Esophagus (tissue), 2 donors: ENCODE measurements at places on chromosomes 11 and 22. TPM values are rescaled to one million over a fixed set of nuclear protein-coding genes. Genes with fewer than 3 reads are reported as not detected.

Gene NF2
- polyA plus RNA-seq: 7.5 TPM

Gene RIBC2
- polyA plus RNA-seq: 1.3 TPM

Gene MCHR1
- 0.01 TPM for polyA plus RNA-seq

Gene PLEKHA7
- 46.0 TPM for polyA plus RNA-seq

Gene MRGPRE
- polyA plus RNA-seq: not detected

Gene TRPC6
- 1.4 TPM for polyA plus RNA-seq

Gene ATM
- 6.6 TPM for polyA plus RNA-seq

Gene GAB2
- 6.6 TPM for polyA plus RNA-seq

Gene C11orf97
- not detected for polyA plus RNA-seq

Gene OR52N5
- polyA plus RNA-seq: not detected

Gene MOGAT2
- polyA plus RNA-seq: not detected

Gene TMEM121B
- 0.19 TPM for polyA plus RNA-seq

Gene LTO1
- 15.0 TPM for polyA plus RNA-seq

Gene KCNQ1OT1
- 0.04 TPM for polyA plus RNA-seq

Gene ARL14EP
- polyA plus RNA-seq: 6.2 TPM

Gene OPCML
- polyA plus RNA-seq: 0.04 TPM

Gene ANO5
- polyA plus RNA-seq: 0.16 TPM

Gene MPEG1
- 0.61 TPM for polyA plus RNA-seq

Gene RFPL1
- polyA plus RNA-seq: 0.04 TPM

Gene MUC2
- polyA plus RNA-seq: 0.04 TPM

Gene RIMBP3B
- polyA plus RNA-seq: not detected

Gene HBG1
- polyA plus RNA-seq: not detected

Gene ARHGAP8
- 11.2 TPM for polyA plus RNA-seq

Gene EXPH5
- polyA plus RNA-seq: 7.4 TPM

Gene SLC22A25
- 0.04 TPM for polyA plus RNA-seq

Gene PLXNB2
- polyA plus RNA-seq: 107 TPM

Gene RTN4RL2
- polyA plus RNA-seq: 0.49 TPM

Gene BLID
- polyA plus RNA-seq: not detected

Gene CCDC157
- polyA plus RNA-seq: 2.2 TPM

Gene SLC7A4
- polyA plus RNA-seq: 4.5 TPM

Gene RFPL2
- polyA plus RNA-seq: 0.05 TPM

Gene CRYBB3
- polyA plus RNA-seq: 0.33 TPM

Gene OR8H3
- not detected for polyA plus RNA-seq

Gene XKR3
- polyA plus RNA-seq: not detected
